Activated CD8-positive, alpha-beta memory T cell treated with anti-CD3 and anti-CD28 coated beads for 1 hour (primary cell): ENCODE measurements at places on chromosomes 2 and 18.

- no peak for DNase-seq
These were observed 3.1 kb upstream of the ARID5A start for GRCh38 chr2:96533292-96534073.

DNA sequence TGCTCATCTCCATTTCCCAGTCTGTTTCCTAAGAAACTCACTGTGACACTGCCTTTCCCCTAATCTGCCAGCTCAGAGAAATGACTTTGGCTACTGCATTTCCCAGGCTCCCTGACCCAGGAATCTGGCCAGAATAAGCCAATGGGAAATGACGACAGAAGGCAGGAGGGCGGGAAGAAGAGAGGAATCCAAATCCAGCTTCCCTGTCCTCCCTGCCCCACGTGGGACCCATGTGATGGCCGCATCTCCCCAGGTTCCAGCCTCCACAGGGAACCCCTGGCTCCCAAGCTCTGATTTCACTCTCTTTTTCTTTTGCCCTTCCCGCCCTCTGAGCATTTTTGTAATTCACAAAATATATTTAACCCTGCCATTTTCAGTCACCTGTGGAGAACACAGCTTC, 37.8 kb upstream of the RAB12 start:
- DNase-seq, result no peak

- no peak for DNase-seq
These were observed 65.4 kb downstream of the EPAS1 start for GRCh38 chr2:46362667-46363012.

DNA sequence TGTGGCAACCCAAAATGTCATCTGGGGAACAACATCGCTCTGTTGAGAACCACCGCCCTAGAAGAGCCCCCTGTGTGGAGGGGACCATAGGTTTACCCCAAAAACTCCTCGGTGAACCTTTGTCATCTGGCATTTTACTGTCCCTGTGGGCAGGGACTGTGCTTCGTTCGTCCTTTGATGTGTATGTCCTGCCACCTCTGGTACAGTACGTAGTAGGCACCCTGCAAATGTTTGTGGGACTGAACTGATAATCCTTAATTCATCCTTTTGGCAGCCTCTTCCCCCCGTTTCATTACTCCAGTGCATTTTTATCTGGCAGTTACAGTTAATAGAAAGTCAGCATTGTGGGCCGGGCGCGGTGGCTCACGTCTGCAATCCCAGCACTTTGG, 728 bp downstream of the NAPG start:
- no peak for DNase-seq

DNA sequence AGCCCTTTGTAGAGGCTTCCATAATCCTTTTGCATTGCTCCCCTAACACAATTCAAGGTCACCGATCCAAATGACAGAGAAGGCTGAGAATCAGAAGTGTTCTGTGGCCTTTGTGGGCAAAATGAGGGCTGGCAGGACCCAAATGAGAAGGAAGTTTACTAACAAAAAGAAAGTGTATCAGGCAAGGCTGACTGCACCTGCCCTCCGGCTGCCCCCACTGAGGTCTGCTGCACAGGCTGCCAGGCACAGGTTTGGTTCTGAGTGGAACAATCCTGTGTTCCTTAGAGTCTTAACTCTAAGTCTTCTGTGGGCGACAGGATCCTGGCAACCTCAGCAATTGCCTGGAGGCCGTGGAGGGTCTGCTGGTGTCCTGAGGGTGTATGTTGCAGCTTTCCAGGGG, 568.5 kb downstream of the CMPK2 start:
- no peak for DNase-seq

- DNase-seq, result no peak
These were observed 61.2 kb downstream of the RALBP1 start for GRCh38 chr18:9536354-9537152.

DNA sequence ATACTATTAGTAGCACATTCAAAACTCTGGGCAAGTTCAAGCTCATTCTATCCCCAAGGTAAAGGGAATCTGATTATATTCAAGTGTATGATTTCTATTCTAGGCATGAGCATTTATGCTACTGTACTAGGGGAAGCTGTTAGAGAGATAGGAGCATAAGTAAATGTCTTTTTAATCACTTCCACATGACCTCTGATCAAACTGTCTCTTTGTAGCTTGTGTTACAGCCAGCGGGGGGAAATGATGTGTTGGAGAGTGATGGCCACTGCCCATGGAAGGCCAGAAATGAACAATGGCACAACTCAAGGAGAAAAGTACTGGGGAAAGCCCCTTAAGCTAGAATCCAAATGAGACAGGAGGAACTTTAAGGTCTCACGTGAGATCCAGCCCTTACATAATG, 894.9 kb upstream of the CDH2 start:
- DNase-seq, result no peak

GRCh38 chr18:26356045-26356785, 130.0 kb downstream of the TAF4B start:
- DNase-seq, result no peak

- no peak for DNase-seq
These were observed 9.8 kb upstream of the ZCCHC2 start for GRCh38 chr18:62512996-62513395.

DNA sequence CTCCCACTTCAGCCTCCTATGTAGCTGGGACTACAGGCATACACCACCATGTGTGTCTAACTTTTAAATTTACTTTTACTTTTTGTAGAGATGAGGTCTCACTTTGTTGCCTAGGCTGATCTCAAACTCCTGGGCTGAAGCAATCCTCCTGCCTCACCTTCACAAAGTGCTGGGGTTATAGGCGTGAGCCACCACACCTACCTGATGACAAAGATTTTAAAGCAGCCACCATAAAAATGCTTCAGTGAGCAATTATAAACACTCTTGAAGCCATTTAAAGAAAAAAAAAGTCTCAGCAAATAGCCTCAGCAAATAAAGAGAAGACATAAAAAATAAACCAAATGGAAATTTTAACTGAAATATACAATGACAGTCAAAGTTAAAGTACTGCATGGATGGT, 35.6 kb downstream of the MRPS5 start:
- no peak for DNase-seq

DNA sequence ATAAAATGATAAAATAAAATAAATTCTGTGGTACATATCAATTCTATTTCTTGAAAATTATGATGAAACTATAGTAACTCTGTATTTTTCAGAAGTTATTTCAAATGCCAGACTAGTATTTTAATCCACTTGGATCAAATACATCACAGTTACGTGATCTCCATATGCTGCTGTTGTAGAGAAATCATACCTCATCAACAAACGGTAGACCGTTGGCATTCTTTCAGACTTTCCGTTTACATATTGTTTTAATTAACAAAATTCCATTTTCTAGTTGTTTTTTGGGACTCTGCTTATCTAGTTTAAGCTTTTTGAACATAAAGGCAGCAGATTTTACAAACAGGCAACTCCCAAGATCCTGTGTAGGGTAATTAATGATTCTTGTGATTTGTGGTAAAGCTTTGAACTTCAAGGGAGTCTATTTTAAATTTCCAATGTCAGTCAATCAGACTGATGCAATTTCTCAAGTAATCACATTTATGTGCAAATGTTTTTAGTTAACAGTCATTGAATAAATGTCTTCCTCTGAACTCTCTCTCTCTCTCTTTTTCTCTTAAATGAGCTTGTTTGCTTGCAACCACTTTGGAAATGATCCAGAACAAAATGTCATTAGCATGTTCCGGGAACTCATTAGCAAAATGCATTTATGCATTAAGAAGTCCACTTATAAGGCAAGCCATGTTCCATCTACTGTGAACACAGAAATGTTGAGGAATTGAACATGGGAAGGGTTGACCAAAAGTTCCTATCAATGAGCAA, 31.8 kb downstream of the NYAP2 start:
- DNase-seq, result no peak

DNA sequence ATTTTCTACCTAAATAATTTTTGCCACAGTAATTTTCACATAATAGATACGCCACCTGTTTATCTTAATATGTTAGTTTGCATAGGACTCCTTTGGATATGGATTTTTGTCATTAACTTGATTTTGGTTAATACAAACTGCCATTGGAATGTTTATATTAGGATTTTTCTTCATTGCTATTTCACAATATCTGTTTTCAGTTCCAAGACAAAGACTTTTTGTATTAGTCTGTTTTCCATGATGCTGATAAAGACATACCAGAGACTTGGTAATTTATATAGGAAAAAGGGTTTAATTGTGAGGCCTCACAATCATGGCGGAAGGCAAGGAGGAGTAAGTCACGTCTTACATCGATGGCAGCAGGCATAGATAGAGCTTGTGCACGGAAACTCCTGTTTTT, 503.1 kb upstream of the TMEFF2 start:
- no peak for DNase-seq

- no peak for DNase-seq
These were observed 210.2 kb downstream of the NCK2 start for GRCh38 chr2:105954891-105955290.

DNA sequence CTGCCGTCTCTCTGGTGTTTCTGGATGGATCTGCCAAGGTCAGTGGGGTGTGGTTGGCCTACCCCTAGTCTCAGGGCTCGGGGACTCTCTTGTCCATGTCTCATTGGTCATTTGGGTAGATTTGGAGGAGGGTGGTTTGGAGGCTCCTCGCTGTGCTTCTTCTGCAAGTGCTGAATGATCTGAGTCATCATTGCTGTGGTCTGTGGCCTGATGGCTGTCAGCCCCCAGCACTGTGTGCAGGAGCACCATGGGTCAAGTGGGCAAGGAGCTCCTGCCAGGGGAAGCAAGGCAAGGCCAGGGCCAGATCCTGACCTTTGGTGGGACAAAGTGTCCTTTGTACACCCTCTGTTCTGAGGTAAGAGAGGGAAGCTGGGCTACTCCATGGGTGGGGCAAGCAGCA, 221.8 kb downstream of the FHOD3 start:
- DNase-seq, result no peak

GRCh38 chr18:39188278-39188677, 1622.7 kb upstream of the CELF4 start:
- no peak for DNase-seq

DNA sequence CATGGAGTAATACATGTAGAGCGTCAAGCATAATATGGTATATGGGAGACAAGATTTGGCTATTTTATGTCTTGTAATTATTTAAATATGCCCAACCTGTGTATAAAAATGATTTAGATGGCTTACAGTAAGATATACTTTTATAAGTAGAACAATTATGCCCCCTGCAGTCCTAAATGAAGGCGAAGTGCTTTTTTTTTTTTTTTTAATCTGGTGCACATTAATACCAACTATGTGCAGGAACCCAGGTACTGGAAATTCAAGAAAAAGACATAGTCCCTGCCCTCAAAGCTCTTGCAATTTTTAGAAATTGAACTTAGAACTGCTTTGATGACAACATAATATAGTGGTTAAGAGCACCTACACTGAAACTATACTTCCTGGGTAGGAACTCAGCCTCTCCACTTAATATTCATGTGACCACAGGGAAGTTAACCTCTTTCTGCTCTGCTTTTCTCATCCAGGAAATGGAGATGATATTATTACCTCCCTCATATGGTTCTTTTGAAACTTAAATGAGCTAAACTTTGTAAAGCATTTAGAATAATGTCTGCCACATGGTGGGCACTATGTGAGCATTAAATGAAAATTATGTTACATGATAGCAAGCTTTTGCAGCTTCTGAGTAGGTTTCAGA, 38.1 kb downstream of the AFTPH start:
- no peak for DNase-seq

DNA sequence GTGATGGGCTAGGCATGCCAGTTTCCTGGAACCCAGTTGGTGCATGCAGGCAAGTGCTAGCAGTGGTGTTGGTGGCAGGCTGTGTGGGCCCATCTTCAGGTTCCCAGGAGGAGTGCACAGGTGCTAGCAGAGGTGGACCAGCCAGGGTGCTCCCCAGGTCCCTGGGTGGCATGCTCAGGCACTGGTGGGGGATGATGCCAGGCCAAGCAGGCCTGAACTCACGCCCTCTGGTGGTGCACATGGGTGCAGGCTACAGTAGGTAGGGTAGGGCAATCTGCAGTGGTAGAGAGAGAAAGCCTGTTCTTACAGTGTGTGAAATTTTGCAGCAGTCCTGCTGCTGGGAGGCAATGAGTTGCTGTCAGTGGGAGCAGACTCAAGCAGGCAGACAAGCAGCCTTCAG, 1651.8 kb downstream of the DPP10 start:
- DNase-seq, result no peak

DNA sequence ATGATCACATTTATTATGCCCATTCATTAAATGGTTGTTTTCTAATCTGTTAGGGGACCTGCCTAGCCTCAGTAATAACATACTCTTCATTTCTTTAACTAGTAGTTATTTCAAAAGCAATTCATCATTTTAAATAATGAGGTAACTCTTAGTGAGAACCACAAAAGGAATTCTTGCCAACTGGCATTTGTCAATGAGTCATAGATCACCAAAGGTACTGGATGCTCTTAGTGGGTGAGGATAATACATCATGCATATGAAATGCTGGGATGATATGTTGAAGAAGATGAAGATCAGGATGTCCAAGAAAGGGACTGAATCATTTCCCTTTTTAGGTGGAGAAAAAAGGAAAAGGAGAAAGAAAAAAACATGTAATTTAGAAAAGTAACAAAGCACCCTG, 826.2 kb upstream of the DDX18 start:
- no peak for DNase-seq

DNA sequence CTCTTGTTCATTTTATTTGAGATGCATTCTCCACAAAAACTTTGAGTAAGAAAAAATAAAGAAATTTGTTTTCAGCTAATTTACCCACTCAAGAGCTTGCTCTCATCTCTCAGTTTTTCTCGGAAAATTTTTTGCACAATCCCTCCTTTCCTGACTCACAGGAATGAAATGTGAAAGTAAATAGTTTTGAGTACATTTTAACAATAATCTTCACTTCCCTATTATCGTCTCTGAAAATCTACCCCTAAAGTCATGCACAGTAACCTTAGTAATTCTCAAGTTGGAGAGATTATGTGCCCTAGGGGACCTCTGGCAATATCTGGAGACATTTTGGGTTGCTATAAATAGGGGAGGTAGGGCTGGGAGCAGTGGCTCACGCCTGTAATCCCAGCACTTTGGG, 2.6 kb downstream of the CYB5A start:
- DNase-seq, result no peak

- DNase-seq, result no peak
These were observed 33.9 kb downstream of the FN1 start for GRCh38 chr2:215401896-215402379.

- no peak for DNase-seq
These were observed 44.4 kb upstream of the TWSG1 start for GRCh38 chr18:9290156-9290555.

DNA sequence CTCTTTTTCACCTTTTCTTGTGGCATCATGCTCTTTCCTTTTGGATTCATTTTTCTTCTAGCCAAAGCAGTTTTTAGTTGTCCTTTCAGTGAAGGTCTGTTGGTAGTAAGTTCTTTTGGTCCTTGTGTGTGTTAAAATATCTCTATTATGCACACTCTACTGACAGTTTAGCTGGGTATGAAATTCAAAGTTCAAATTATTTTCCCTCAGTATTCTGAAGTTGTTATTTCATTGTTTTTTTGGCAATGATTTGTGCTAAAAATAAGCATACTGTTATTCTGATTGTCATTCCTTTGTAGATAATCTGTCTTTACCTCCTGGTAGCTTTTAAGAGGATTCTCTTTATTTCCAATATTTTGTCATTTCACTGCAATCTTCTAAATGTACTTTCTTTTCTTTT, 53.1 kb upstream of the COX7A2L start:
- no peak for DNase-seq
